ENCODE measurements at places on chromosomes 11 and 22. TPM values are rescaled to one million over a fixed set of nuclear protein-coding genes. Genes with fewer than 3 reads are reported as not detected.

LRRC74B gene
- total RNA-seq, result not detected

KCNJ1 gene
- not detected for total RNA-seq

GRCh38 chr11:123525097-123525496 lies 95.0 kb downstream of the GRAMD1B start:
- ATAC-seq, result no peak

GRCh38 chr22:44305888-44306287 lies 6.9 kb downstream of the SHISAL1 start:
- no peak for ATAC-seq

DNA sequence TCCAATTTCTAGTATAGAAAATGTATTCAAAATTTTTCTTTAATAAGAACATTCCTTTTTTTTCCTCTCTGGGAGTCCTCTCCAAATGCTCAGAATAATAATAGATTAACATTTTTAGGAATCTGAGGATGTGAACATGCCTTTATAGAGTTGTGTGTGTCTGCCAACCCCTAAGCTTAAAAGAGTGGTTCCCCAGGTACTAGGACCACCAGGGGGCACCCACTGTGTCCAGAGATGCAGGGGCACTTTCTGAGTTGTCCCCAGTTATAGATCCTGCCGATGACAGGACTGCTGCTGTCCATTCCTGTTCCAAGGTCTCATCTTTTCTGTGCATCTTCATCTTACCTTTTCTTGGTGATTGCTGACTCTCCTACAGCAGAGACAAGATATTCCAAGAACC lies 27.0 kb upstream of the MICAL2 start:
- ATAC-seq, result no peak

CD248 gene
- total RNA-seq, result not detected

DNA sequence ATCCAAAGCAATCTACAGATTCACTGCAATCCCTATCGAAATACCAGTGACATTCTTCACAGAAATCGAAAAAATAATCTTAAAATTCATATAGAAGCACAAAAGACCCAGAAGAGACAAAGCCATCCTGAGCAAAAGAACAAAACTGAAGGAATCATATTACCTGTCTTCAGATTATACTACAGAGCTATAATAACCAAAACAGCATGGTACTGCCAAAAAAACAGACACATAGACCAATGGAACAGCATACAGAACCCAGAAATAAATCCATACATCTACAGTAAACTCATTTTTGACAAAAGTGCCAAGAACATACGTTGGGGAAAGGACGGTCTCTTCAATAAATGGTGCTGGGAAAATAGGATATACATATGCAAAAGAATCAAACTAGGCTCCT lies 18.9 kb downstream of the RRP8 start:
- no peak for ATAC-seq

DNA sequence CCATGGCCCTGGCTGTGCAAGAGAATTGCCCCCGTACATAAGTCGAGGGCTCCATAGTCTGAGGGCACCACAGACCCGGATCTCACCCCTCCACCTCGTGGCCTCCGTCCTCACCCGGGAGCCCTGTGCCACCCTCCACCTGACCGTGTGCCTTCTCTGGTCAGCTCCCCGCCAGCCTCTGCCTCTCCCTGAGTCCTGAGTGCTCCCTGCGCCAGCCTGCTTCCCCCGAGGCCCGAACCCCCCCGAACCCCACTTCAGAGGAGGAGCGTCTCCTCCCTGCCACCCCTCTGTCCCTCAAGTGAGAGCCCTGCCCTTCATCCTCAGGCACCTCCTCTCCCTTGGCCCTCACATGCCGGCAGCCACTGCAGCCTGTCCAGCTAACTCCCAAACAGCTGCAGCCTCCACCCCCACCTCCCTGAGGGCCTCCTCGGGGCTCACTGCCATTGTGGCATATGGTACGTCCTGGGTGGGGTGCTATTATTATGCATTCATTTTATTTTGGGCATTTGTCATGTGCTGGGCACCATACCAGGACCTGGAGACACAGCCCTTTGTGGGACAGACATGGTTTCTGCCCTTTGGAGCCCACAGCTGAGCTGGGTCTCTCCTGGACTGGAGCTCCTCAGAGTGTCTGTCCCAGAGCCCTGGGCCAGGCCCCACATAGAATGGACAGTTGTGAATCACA lies 67.2 kb downstream of the MYO7A start:
- no peak for ATAC-seq

SLC25A45 gene
- 18.0 TPM for total RNA-seq

DNA sequence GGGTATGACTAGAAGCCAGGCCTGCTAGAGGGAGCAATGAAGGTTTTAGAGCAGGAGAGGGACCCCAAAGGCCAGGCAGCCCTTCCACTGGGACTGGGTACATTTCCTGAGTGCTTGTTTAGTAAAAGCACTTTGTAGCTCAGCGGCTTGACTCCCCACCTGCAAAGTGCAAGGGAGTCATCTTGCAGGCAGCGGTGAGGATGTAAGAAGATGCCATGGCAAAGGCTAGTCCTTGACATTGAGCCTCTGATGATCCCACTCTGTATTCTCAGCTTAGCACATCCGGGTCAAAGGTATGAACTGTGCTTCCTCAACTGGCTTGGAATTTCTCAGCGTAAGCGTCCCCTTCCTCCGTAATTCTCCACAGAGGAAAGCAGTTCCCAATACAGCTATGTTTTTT lies 3.1 kb upstream of the UBE2L3 start:
- no peak for ATAC-seq

GRCh38 chr22:31488988-31489617 lies 539 bp downstream of the EIF4ENIF1 start:
- peak; percentile 25 for ATAC-seq

DNA sequence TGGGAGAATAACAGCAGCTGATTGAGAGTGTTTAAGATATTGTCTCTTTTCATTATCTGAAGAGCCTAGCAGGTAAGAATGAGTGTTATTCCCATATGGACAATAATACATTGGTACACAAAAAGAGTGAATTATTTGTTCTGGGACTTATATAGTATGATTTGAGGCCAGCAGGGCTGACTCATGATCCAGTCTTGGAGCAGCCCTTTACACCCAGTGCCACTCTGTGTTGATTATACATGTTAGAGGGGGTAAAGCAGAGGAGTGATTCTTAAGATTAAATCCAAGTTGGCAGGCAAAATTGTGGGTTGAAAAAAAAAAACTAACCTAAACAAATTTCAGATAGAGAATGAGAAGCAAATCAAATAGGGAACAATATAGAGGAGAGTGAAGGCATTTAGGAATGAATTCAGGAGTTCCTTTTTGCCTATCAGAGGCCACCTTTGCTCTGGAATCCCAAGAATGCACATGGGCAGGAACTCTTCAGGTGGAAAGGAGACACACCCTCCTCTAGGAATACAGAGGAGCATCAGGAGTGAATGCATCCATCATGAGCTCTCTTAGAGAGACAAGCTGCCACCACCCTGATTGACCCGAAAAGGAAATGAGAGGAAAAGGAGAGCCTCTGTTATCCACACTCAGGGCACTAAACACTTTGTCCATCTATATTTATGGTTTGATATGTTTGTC lies 19.2 kb upstream of the MRGPRX1 start:
- no peak for ATAC-seq

TOP3B gene
- total RNA-seq, result 34.6 TPM

DNA sequence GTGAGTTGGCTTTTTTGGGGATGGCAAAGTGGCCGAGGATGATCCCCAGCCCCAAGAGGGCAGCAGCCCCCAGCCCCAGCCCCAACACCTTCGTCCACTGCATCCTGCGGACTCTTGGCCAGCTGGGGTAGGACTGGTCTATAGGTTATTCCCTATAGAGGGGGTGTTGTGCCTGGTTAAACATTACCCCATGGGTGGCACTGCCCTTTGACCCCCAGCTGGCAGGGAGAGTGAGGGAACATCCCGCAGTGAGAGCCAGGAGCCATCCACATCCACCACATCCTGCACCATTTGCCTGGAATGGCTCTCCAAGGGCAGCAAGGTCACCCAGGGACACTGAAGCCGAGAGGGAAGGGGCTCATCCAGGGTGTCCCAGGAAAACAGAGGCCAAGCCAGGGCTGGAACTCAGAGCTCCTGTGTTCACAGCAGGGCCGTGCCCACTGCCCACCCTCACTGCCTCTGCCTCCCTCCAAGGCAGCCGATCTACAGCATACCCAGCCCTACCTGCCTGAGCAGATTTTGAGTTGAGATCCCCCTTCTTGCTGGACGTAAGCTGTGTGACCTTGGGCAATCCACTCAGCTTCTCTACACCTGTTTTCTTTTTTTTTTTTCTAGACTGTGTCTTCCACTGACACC lies at the start of gene NAALADL1:
TSS of gene NAALADL1 (minus strand) at position 135 of the 636 bp plus-strand sequence. CDS start at position 103, 32 bp downstream.
- ATAC-seq, result no peak

CRYBB3 gene
- not detected for total RNA-seq

FAM83F gene
- total RNA-seq, result 1.3 TPM

PKNOX2 gene
- not detected for total RNA-seq

TYR gene
- not detected for total RNA-seq

DNA sequence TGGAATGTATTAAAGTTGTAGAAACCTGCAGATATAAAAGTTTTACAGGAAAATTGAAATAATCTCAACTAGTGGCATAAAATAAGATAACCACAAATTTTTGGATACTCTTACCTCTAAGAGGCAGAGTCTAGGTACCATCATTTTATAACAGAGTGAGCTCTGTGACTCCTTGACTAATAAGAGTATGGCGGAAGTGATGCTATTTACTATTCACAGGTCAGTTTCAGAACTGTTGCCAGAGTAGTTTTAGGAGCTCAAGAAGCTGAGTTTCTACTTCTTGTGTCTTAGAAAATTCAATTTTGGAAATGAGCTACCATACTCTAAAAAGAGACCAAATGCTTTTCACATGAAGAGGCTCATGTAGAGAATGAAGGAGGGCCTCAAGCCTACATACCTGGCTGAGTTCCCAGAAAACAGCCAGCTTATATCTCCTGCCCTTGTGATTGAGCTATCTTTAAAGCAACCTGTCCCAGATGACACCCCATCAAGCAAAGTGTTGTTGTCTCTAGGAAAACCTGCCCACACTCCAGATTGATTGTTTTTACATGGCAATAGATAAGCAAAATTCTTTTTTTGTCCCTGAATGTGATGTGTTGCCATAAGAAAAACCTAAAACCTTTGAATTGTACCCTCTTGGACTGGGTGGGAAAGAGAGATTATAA lies 712.8 kb upstream of the CNTN5 start:
- no peak for ATAC-seq

DNA sequence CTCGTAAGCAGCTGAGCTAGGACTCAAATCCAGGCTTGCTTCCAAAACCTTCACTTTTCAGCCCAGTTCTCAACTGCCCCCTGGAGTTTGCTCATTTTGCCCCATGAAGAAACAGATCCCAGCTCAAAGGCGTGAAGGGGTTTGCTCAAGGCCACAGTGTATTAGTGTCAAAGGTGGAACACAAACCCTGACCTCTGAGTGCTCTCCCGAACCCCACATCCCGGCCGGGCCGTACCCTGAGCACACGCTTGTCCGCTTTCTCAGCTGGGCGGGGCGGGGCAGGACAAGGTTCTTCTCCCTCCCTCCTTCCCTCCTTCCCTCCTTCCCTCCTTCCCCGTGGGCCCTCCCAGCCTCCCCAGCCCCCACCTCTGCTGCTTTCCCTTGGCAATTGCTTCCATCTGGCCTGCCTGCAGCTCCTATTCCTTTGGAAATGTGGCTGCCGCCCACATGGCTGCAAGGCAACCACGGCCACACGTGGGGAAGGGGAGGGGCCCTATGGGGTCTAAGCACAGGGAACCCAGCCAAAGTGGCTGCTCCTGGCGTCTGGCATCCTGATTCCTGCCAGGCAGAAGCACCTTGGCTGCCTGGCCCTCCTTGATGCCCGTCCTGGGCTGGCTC lies 4.1 kb downstream of the ST3GAL4 start:
- ATAC-seq, result no peak

GRCh38 chr11:12824281-12825041 lies 150.2 kb downstream of the TEAD1 start:
- ATAC-seq, result no peak

- peak; percentile 29 for ATAC-seq
These were observed 754 bp downstream of the NUP50 start for GRCh38 chr22:45164270-45165088.

HPS4 gene
- 36.4 TPM for total RNA-seq

CHRM1 gene
- total RNA-seq, result not detected

DNA sequence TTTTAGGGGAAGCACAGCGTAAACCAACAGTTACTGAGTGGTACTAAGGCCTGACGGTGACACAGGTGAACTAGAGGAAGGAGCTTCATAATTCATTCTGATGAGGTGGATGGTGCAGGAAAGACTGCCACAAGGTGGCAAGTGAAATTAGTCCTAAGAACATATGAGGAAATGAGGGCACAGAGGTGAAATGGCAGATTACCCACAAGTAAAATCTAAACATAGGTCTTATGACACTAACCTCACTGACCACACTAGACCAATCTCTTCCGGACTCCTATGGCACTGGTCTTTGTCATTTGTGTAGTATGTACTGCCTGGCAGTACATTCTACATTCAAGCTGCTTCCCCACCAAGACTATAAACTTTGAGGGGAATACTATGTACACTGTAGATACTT lies 20.2 kb downstream of the GAB2 start:
- ATAC-seq, result peak; percentile 92

DNA sequence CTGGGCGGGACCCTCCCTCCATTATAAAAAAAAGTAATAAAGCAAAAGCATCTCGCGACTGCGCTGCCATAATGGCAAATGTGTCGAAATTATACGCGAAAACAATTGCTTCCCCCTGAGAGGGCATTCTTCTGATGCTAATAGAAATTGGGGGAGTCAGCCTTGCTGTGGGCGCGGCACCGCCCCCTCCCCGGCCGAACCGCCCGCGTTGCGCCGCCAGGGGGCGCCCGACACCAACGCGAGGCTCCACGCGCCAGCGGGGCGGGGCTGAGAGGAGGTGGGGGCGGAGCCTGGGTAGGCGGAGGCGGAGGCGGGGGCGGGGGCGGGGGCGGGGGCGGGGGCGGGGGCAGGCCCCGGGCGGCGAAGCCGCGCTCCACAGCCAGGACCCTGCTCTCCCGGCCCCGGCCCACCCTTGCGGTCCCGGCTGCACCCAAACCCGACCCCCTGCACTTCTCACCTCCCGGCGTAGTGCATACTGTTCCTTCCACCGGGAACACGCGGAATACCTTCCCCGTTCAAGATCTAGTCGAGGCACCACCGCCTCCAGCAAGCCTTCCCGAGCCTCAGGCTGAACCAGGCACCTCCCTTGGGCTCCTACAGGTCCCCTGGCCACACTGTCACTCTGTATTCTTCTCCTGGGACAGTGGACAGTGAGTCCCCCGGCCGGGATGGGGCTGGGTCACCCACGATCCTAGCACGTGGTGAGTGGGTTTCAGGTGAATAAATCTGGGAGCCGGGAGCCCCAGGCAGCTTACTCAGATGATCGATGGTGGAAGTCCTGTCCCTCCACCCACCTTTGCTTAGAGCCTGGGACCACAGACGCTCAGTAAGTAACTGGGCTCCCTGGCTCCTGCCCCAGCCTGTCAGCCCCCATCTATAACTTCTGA lies 15.5 kb upstream of the UPK3A start:
- ATAC-seq, result peak; percentile 94

GRCh38 chr11:36411202-36411640 lies 98.9 kb downstream of the TRAF6 start:
- ATAC-seq, result peak; percentile 49

All from activated T-helper 17 cell treated with anti-CD3 and anti-CD28 coated beads, Interleukin-2, amount 50 U/mL, for 72 hours (primary cell).